Urothelium cell line (cell line): ENCODE measurements at places on chromosomes 5 and 9.

DNA sequence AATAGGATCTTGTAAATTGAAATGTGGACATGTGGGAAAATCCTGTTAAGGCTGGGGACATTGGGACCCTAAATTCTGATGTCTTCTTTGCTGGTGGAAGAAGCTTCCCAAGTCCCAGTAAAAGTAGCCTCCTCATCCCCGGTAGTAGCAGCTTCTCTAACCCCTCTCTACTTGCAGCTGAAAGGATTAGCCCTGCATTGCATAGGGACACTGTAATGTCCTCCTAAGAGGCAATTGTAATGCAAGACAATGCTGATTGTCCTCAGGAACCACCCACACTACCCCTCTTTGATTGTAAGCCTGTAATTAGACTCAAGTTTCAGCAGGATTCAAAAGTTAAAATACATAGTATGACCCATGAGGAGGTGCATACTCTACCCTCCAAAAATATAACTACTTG lies 1938.4 kb upstream of the C9orf72 start:
- no peak for DNase-seq

DNA sequence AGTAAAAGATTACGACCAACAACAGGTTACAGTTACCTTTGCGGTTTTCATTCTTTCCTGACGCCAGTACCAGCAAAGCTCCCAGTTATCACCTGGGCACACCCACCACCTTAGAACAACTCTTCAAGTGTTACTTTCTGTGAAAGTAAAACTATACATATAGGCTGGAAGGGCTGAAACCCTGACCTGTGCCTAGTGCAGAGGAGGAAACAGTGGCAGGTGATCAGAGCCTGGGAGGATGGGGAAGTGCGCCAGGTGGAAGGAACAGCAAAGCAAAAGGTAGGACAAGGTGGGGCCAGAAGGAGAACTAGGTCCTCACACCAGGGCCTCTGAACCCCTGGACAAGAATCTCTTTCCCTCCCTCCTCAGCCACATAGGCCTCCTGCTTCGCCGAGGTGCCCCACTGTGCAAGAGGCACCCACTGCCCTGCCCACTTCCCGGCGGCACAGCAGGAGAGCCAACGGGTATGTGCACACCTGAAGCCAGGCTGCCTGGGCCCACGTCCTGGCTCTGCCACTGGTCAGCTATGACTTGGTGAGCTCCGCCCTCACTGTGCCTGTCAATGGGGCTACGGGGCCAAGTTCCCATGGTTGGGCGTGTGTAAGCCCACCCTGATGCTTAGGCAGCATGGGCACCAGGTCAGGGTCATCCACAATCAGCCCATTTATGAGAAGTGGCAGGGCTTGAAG lies 26.9 kb downstream of the BICD2 start:
- no peak for DNase-seq

- no peak for DNase-seq
Observed at GRCh38 chr5:168039039-168039438, 252.4 kb upstream of the WWC1 start.

GRCh38 chr9:130805510-130806326 lies 29.3 kb upstream of the ABL1 start:
- DNase-seq = no peak

GRCh38 chr5:158435161-158435616 lies 576.2 kb upstream of the CLINT1 start:
- DNase-seq = peak; percentile 74

- no peak for DNase-seq
Observed at GRCh38 chr9:69759021-69759420, 790 bp downstream of the PTAR1 start.

GRCh38 chr9:121883281-121884056 lies 209.6 kb downstream of the TTLL11 start:
- DNase-seq = no peak

GRCh38 chr9:124768334-124768733 lies 2.8 kb downstream of the NR6A1 start:
- no peak for DNase-seq

- no peak for DNase-seq
Observed at GRCh38 chr9:136901516-136902258, 15.4 kb downstream of the TRAF2 start.

DNA sequence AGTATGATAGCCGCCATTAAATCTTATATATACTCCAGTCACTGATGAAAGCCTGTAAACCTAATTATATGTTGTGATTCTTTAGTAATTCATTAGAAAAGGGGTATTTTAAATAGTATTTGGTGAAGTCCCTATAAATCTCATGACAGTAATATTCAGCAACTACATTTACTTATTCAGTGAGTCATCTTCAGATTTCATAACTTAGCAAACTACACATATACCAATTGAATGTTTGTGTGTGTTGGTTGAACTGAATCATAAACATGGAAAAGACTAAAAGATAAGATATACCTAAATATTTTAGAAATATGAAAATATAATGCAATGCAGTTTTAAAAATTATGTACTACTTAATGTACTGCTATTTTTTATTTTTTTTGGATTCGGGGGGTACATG lies 1050.4 kb downstream of the MAT2B start:
- DNase-seq = no peak

GRCh38 chr5:136563489-136563888 lies 198.1 kb upstream of the TRPC7 start:
- no peak for DNase-seq

- DNase-seq = no peak
Observed at GRCh38 chr5:114201332-114201731, 160.5 kb upstream of the KCNN2 start.

- no peak for DNase-seq
Observed at GRCh38 chr9:88362681-88363080, 25.6 kb upstream of the SPIN1 start.

- no peak for DNase-seq
Observed at GRCh38 chr9:94173632-94174031, 85.5 kb upstream of the ZNF169 start.

DNA sequence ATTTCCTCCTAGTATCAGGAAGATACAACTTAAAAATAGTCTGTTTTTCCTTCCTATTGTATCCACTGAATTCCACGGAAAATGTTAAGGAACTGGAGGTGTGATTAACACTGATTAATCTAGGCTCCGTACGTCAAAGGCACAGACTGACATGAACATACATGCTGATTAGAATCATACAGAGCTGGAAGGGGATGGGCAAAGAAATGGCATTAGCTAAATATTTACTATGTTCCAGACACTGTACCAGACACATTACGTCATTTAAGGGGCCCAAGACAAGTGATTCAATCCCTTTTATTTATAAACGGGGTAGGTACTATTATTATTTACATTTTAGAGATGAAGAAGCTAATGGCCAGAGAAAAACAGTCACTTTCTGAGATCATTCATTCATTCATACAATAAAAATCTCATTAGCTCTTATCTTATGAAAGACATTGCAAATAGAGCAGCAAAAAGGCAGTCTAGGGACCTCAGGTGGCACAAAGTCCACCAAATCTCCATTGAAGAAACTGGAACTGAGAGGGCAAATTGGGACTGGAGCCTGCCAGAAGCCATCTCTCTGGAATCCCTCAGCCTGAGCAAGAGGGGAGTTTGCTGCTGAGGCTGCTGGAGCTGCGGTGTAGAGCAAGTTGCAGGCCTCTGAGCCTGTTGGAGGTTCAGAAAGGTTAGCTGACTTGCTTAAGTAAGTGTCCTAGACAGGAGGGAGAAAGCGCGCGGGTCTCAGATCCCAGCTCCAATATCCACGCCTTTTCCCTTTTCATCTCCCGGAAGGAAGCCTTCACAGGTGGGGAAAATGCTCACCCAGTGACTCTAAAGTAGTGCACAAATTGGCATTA lies 1.6 kb upstream of the TGFBR1 start:
- no peak for DNase-seq

GRCh38 chr5:149665416-149666175 lies 64.5 kb upstream of the PPARGC1B start:
- DNase-seq = no peak

- no peak for DNase-seq
Observed at GRCh38 chr5:155485386-155485785, 471.8 kb downstream of the KIF4B start.

GRCh38 chr5:65818592-65818991 lies 96.6 kb downstream of the NLN start:
- no peak for DNase-seq

DNA sequence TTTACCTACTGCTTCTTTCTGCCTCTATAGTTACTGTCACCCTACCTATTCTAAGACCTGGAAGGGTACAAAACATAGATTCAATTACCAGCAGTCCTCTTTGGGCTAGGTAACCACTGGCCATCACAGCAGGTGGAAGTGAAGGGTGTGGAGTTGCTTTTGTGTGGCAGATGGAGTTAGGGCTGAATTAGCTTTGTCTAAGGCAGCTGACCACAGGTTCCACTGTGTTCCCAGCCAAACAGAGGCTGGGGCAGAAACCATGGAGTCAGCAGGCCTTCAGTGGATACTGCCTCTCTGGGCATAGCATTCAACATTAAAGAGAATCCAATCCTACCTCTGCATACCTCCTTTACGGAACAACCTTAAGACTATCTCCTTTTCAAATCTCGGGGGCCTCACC lies 254.2 kb downstream of the RFX3 start:
- no peak for DNase-seq

DNA sequence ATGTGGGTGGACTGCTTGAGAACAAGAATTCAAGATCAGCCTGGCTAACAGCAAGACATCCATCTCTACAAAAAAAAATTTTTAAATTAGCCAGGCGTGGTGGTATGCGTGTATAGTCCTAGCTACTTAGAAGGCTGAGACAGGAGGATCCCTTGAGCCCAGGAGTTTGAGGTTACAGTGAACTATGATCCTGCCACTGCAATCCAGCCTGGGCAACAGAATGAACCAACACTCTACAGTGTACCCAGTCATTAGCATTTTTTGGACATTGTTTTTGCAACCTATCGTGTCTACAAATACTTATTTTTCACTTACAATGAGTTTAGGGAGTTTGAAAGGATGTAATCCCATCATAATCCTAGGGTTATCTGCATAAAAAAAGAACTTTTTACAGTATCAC lies 22.1 kb downstream of the RICTOR start:
- DNase-seq = no peak

DNA sequence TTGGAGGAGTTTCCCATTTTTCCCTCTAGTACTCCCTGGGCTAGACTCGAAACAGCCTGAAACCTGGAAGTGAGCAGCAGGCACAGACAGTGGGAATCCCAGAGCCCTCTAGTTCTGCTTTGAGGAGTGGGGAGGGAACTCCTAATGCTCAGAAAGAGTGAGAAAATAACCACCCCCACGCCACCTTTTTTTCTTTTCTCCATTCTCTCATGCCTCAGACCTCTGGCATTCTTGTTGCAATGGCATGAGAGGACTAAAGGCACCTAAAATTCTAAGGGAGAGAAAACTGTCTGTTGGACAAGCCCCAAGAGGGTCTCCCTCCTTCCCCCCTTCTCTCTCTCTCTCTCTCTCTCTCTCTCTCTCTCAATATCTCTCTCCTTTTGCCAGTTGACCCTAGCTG lies 15.1 kb upstream of the IRF1 start:
- no peak for DNase-seq

GRCh38 chr9:137319011-137319738 lies 17.1 kb upstream of the NRARP start:
- DNase-seq = peak; percentile 2

DNA sequence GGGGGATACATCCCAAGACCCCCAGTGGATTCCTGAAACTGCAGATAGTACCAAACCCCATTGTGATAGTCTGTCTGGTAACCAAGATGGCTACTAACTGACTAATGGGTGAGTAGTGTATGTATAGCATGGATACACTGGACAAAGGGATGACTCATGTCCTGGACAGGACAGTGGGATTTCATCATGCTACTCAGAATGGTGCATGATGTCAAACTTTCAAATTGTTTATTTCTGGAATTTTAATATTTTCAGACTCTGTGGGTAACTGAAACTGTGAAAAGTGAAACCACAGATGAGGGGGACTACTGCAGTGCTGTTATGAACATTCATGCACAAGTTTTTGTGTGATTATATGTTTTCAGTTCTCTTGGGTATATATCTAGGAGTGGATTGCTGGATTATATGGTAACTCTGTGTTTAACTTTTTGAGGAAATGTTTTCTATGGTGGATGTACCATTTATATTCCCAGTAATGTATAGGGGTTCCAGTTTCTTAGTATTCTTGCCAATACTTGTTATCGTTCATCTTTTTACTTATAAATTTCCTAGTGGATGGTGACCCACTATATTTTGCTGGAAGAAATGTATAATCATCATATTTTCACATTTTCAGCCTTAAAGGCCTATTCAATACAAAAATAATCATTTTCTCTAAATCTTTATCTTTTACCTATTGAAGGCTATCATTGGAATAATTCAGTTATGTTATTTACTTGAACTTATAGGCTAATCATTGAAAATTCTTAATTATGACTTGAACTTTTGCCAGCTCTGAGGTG lies 140.9 kb downstream of the NR3C1 start:
- no peak for DNase-seq

GRCh38 chr5:119453040-119453373 lies 710 bp downstream of the HSD17B4 start:
- no peak for DNase-seq

DNA sequence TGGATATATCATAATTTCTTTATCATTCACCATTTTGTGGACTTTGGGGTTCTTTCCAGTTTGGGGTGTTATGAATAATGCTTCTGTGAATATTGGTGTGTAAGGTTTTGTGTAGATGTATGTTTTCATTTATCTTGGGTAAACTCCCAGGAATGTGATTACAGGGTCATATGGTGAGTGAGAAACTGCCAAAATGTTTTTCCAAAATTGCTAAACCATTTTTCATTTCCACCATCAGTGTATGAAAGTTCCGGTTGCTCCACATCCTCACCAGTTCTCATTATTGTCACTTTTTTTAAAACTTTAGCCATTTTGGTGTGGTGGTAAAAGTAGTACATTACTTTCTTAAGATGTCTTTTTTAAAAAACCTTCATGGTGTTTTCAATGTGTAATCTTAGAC lies 152.9 kb downstream of the NIPBL start:
- no peak for DNase-seq

GRCh38 chr9:114155995-114156656 lies 789 bp downstream of the COL27A1 start:
- DNase-seq = peak; percentile 17

GRCh38 chr9:112810696-112811490 lies 60.3 kb downstream of the SNX30 start:
- DNase-seq = no peak

GRCh38 chr5:5140479-5141338 lies 579 bp downstream of the ADAMTS16 start:
- DNase-seq = peak; percentile 21

DNA sequence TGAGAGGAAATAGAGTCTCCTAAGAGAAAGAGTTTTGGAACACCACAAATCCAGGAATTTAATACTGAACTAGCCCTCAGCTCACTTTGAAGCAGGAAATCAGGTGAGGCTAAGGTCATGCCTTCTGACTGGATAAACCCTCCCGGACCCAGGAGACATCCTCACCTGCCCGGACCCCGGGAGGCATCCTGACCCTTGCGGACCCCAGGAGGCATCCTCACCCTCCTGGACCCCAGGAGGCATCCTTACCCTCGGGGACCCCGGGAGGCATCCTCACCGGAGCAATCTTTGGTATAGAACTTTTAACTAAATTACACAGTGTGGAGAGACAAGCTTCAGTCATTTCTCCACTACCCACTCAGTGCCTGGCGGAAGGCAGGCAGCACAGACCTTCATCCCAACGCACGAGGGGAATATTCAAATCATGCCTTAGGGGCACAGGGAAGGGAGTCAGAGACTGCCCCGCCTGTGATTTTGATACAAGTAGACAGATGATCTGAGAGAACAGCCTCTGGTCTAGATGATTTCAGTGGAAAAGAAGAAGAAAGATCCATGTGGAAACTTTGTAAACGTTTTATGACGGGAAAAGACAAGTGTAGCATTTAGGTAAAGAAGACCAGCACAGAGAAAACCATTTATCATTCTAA lies 21.3 kb downstream of the STXBP1 start:
- no peak for DNase-seq
